ENCODE measurements at places on chromosomes 11 and 22. TPM values are rescaled to one million over a fixed set of nuclear protein-coding genes. Genes with fewer than 3 reads are reported as not detected.

DNA sequence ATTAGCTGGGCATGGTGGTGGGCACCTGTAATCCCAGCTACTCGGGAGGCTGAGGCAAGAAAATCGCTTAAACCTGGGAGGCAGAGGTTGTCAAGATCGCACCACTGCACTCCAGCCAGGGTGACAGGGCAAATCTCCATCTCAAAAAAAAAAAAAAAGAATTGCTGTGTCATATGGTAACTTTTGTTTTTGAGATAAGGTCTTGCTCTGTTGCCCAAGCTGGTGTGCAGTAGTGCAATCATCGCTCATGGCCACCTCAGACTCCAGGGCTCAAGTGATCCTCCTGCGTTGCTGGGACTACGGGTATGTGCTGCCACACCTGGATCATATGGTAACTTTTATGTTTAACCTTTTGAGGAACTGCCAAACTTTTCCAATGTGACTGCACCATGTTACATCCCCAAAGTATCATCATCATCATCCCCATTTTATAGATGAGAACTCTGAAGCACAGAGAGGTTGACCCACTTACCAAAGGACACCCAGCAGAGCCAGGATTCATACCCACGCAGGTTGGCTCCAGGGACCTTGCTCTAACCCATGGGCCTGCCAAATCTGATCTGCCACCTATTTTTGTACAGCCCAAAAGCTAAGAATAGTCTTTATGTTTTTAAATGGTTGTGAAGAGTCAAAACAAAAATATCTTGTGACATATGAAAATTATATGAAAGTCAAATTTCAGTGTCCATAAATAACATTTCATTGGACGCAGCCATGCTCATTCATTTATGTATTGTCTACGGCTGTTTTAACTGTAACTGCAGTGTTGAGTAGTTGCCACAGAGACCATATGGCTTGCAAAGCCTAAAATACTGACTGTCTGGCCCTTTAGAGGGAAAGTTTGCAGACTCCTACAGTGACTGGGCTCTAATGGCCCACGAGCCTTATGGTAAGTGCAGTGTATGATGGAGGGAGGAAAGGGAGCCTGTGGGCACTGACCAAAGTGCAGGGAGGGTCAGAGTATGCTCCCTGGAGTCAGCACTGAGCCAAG, 45.3 kb downstream of the GDPD5 start:
- DNase-seq: no peak

The RIMBP3B gene
- total RNA-seq: not detected

- DNase-seq: no peak
These were observed at the start of gene CNIH2 for GRCh38 chr11:66277471-66278362. TSS of gene CNIH2 (plus strand) at chr11:66278175. CDS start at chr11:66278457, 282 bp downstream.

DNA sequence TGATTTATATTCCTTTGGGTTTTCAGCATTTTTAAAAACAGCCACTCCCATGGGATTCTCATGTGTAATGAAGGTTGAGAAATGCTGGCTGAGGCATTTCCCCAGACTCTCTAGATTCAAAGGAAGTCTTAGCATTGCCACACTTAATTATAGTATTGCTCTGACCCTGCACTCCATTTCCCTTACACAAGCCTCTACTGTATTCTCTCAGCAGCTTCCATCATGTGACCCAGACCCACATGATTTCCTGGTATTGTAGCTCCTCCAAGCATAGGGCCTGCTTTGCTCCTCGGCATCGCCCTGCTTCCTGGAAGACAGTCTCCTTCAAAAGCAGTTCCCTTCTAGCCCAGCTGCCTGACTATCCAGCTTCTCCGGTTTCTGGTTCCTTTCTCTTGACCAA, 261.5 kb downstream of the LARGE1 start:
- no peak for DNase-seq

The OR4D5 gene
- total RNA-seq: 0.17 TPM

- DNase-seq: no peak
These were observed 59.3 kb downstream of the NRXN2 start for GRCh38 chr11:64663656-64664055.

The MRGPRE gene
- 0.83 TPM for total RNA-seq

GRCh38 chr11:5040876-5041275, 5.5 kb upstream of the OR52J3 start:
- no peak for DNase-seq

- DNase-seq: no peak
These were observed 1.1 kb downstream of the SEC14L2 start for GRCh38 chr22:30397656-30398635.

The BIRC3 gene
- total RNA-seq: 0.83 TPM

The ARVCF gene
- total RNA-seq: 34.3 TPM

GRCh38 chr11:111259896-111260295, 14.4 kb downstream of the POU2AF2 start:
- peak; percentile 9 for DNase-seq

The ARHGAP20 gene
- 0.17 TPM for total RNA-seq

DNA sequence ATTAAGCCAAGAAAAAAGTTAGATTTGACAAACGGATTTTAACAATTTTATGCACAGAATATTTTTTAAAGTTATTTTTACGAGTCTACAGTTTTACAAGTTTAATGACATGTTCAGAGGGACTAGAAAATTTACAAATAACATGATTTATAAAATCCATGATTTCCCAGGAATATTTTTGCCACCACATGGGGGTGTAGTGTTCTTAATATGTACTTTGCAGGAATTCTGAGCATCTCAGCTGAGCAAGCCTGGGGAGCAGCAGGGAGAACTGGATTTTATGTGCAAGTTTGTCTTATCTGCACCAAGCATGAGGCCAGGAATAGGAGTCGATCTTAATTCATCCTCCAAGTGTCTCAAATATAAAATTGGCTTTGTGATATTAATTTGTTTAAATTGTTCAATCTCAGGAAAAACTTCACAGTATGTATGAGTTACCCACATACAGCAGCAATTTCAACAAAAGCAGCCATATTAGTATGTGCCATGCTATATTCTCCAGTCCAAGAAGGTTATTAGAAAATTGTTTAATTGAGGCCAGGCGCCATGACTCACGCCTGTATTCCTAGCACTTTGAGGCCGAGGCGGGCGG, 826.3 kb downstream of the DLG2 start:
- DNase-seq: peak; percentile 8

The MLC1 gene
- 0.50 TPM for total RNA-seq

The KBTBD3 gene
- 3.3 TPM for total RNA-seq

- no peak for DNase-seq
These were observed 203.7 kb upstream of the SORL1-AS1 start for GRCh38 chr11:121656328-121657090.

DNA sequence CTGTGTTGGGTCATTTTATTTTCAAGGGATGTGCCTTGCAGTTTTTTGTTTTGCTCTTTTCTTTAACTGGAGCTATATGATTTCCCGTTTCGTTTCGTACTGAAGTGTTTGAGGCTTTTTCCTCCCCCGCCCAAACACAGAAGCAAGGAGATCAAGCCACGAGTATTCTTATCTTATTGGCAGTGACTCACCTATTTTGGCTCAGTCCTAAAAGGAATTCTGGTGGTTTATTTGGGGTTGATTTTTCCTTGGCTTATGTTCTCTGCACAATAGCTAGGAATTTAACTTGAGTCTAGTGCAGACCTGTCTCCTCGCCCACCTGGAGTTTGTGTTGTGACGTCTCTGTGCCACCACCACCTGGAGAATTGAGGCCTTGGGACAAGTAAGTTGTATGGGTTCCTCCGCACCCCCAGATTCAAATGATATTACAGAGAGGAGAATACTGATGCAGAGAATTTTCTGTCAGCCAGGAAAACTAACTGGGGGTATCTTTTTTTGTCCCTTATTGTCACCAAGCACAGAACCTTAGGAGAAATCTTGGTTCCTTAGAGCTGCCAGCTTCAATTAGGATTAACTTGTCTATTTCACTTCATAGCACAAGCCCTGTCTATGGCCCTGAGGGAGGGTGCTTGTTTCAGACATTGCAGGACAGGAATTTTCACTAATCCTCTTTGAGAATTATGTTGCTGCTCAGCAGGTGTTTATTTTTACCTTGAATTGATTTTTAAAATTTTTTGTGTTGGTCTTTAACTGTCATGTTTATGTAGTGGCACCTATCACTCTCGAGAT, 90.4 kb upstream of the BIRC3 start:
- peak; percentile 87 for DNase-seq

- no peak for DNase-seq
These were observed 3.4 kb upstream of the WBP2NL start for GRCh38 chr22:41995211-41995610.

GRCh38 chr11:15795378-15795777, 561.0 kb downstream of the SOX6 start:
- DNase-seq: no peak

The GLYAT gene
- total RNA-seq: not detected

- peak; percentile 50 for DNase-seq
These were observed 740 bp downstream of the EML3 start for GRCh38 chr11:62611705-62612365.

GRCh38 chr11:113952070-113952469, 22.8 kb upstream of the HTR3A start:
- no peak for DNase-seq

The DDTL gene
- total RNA-seq: 0.17 TPM

DNA sequence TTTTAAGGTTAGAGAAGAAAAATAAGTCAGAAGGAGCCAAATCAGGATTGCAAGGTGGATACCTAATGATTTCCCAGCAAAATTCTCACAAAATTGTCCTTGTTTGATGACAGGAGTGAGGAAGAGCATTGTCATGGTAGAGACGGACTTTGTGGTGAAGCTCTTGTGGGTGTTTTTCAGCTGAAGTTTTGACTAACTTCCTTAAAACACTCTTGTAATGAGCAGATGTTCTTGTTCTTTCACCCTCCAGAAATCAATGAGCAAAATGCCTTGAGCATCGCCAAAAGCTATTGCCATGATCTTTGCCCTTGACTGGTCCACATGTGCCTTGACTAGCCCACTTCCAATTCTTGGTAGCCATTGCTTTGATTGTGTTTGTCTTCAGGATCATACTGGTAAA, 20.0 kb downstream of the CALCB start:
- DNase-seq: no peak

DNA sequence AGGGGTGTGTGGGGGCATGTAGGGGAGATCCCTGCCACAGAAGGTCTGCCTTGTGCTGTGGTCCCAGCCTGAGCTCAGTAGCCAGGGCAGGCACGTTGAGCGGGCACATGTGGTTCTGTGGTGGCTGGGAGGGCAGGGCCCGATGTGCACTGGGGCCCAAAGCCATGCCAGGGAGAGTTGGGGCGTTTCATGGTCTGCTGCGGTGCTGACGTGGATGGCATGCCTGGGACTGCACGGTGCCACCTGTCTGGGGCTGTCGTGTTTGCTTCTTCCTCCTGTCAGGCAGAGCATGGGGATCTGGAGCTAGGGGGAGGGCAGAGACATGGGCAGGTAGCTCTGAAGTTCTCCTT, 19.3 kb downstream of the PPIL2 start:
- DNase-seq: no peak

GRCh38 chr11:10716543-10717259, 23.1 kb upstream of the IRAG1 start:
- no peak for DNase-seq

The OR5T3 gene
- total RNA-seq: not detected

DNA sequence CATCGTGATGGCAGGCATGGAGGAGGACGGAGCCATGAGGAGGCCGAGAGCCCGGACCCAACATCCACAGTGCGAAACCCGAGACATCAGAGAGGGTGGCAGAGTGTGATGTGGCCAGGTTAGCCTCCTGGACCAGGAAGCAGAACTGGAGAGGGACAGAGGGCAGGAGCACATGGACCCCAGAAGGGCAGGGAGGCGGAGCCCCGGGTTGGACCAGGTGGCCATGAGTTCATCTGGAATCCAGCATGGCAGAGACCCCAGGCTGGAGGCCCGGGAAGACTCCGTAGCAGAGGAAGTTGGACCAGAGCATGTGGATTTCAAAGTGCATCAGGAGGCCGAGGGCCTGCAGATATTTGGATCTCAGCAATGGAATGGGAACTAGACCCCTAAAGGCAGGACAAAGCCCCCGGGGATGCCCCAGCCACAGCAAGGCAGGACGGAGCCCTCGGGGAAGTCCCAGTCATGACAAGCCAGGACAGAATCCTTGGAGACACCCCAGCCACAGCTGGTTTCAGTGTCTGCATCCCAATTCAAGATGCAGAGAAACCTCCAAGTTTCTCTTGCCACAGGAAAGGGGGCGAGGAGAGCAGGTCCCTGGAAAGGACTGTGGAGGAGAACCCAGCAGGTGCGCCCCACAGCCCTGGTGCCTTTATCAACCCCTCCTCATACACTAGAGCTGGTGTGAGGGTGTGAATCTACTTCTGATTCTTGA, 1393.4 kb downstream of the BRD1 start:
- no peak for DNase-seq

- no peak for DNase-seq
These were observed 47.1 kb downstream of the ZNRF3 start for GRCh38 chr22:28930357-28931007.

DNA sequence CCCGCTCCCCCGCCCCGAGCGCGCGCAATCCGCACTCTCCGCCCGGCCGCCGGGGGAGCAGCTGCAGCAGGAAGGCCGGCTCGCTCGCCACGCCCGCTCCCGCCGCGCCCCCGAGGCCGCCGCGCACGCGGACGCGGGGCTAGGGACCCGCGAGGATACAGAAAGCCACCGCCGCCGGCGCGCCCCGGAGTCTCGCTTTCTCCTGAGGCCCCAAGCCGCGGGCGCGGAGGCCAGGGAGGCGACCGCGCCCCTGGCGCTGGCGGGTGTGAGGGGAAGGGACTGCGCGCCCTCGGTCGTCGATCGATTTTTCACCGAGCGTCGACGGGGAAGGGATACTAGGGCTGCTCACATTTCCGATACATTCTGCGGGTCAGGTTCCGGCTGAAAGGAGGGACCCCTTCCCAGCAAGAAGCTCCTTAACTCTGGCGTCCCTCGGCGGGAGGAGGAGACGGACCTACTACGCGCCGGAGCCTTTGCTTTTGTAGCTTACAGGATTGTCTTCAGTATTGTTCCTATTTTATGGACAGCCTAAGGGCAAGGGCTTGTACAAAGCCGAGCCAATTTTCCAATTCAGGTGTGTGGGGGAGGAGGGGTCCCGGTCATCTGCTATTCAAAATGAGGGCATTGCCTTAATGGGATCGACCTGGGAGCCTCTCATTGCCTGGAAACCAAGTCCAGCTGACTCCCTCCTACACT, 416 bp upstream of the GAB2 start:
- peak; percentile 63 for DNase-seq

The GGTLC2 gene
- not detected for total RNA-seq

- no peak for DNase-seq
These were observed 21.8 kb upstream of the CDC42EP2 start for GRCh38 chr11:65292890-65293289.

The MAJIN gene
- not detected for total RNA-seq

DNA sequence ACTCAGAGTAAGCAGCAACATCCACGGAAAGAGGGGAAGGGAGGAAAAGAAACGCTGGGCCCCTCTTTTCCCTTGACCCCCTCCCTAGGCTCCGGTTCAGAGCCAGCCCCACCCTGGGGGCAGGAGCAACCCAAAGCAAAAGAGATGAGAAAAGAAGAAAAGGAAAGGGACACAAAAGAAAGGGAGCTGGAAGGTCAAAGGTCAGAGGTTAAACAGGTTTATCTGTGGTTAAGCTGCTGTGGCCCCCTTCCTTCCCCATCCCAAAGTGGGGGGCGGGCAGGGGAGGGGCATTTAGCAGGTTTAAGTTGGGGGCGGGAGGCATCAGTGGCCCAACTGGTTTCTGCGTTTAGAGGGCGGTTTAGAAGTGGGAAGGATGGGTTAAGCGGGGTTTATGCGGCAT, 35.6 kb downstream of the SLC22A12 start:
- no peak for DNase-seq

The NRGN gene
- 3.8 TPM for total RNA-seq

The KRTAP5-2 gene
- not detected for total RNA-seq

The OR52I1 gene
- not detected for total RNA-seq

- peak; percentile 52 for DNase-seq
These were observed 169.0 kb downstream of the TBC1D22A start for GRCh38 chr22:46931414-46931813.

GRCh38 chr11:10350334-10350733, 45.5 kb downstream of the ADM start:
- peak; percentile 66 for DNase-seq

GRCh38 chr22:25663654-25664053, 78.3 kb upstream of the MYO18B start:
- no peak for DNase-seq

The BTBD18 gene
- not detected for total RNA-seq

Data from mammary epithelial cell (primary cell).